ENCODE measurements at places on chromosomes 1 and 21. TPM values are rescaled to one million over a fixed set of nuclear protein-coding genes. Genes with fewer than 3 reads are reported as not detected.

The CTH gene
- 8.5 TPM for total RNA-seq

The TACSTD2 gene
- 9.7 TPM for total RNA-seq

The OLIG2 gene
- total RNA-seq = not detected

The AHCTF1 gene
- total RNA-seq = 16.7 TPM

The LCE6A gene
- not detected for total RNA-seq

The EFNA1 gene
- 1.8 TPM for total RNA-seq

The GNG12 gene
- total RNA-seq = 90.1 TPM

The CRABP2 gene
- total RNA-seq = 38.1 TPM

The AXDND1 gene
- not detected for total RNA-seq

The PRAMEF27 gene
- total RNA-seq = not detected

The GIPC2 gene
- total RNA-seq = 0.52 TPM

The TSACC gene
- total RNA-seq = not detected

The UBL4B gene
- total RNA-seq = not detected

The ARHGAP30 gene
- not detected for total RNA-seq

Data from epithelial cell of alveolus of lung (primary cell).